ENCODE measurements at places on chromosomes 1 and 21. TPM values are rescaled to one million over a fixed set of nuclear protein-coding genes. Genes with fewer than 3 reads are reported as not detected.

S100A14 gene
- 252 TPM for total RNA-seq

CYP4A11 gene
- total RNA-seq: not detected

RGSL1 gene
- total RNA-seq: not detected

UTS2 gene
- 3.0 TPM for total RNA-seq

APOBEC4 gene
- total RNA-seq: not detected

CFAP141 gene
- total RNA-seq: not detected

TMEM51 gene
- total RNA-seq: 16.6 TPM

FBXO2 gene
- 81.1 TPM for total RNA-seq

LRRC71 gene
- not detected for total RNA-seq

UMODL1 gene
- total RNA-seq: not detected

- no peak overlapping the region for H3K4me3 ChIP-seq
- H3K27ac ChIP-seq: no peak overlapping the region
- H3K36me3 ChIP-seq: no peaks in the 10 kb centered on the region
- no peak for DNase-seq
- H3K4me1 ChIP-seq: peaks cover 17% of the 10 kb centered on the region
- H3K27me3 ChIP-seq: no peaks in the 10 kb centered on the region
Observed at GRCh38 chr1:16326833-16327404, 25.4 kb downstream of the FBXO42 start.

GRCh38 chr1:246624091-246624490, 57.8 kb downstream of the CNST start:
- H3K36me3 ChIP-seq: no peaks in the 10 kb centered on the region
- H3K27me3 ChIP-seq: no peaks in the 10 kb centered on the region
- H3K4me3 ChIP-seq: no peak overlapping the region
- DNase-seq: no peak
- no peaks in the 10 kb centered on the region for H3K4me1 ChIP-seq
- no peak overlapping the region for H3K27ac ChIP-seq

- H3K4me3 ChIP-seq: no peak overlapping the region
- peaks cover 14% of the 10 kb centered on the region for H3K4me1 ChIP-seq
- no peak overlapping the region for H3K27ac ChIP-seq
- DNase-seq: no peak
Observed at GRCh38 chr1:114585231-114585630, 3.8 kb upstream of the BCAS2 start.

DNA sequence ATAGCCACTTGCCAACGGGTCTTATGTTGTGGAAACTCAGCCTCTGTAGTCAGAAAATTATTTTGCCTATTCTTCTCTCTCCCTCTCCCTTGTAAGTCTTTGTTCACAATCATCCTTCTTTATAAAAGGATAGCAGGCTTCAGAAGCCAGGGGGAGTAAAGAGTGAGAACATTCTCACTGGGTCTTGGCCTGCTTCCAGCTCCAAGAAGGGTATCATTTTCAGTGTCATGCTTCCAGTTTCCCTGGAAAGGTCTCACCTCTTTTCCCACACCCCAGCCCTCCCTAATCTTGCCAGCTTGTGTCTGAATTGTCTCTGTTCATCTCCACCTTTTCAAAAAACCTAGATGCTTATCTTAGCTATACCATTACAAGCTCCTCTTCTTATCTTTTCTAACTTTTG, 346.2 kb upstream of the LRRC7 start:
- no peak overlapping the region for H3K27ac ChIP-seq
- H3K27me3 ChIP-seq: peaks cover 7% of the 10 kb centered on the region
- no peaks in the 10 kb centered on the region for H3K4me1 ChIP-seq
- H3K4me3 ChIP-seq: no peak overlapping the region

GRCh38 chr1:197472141-197472540, 204.1 kb downstream of the CRB1 start:
- DNase-seq: no peak
- H3K4me1 ChIP-seq: no peaks in the 10 kb centered on the region
- H3K27ac ChIP-seq: no peak overlapping the region

DNA sequence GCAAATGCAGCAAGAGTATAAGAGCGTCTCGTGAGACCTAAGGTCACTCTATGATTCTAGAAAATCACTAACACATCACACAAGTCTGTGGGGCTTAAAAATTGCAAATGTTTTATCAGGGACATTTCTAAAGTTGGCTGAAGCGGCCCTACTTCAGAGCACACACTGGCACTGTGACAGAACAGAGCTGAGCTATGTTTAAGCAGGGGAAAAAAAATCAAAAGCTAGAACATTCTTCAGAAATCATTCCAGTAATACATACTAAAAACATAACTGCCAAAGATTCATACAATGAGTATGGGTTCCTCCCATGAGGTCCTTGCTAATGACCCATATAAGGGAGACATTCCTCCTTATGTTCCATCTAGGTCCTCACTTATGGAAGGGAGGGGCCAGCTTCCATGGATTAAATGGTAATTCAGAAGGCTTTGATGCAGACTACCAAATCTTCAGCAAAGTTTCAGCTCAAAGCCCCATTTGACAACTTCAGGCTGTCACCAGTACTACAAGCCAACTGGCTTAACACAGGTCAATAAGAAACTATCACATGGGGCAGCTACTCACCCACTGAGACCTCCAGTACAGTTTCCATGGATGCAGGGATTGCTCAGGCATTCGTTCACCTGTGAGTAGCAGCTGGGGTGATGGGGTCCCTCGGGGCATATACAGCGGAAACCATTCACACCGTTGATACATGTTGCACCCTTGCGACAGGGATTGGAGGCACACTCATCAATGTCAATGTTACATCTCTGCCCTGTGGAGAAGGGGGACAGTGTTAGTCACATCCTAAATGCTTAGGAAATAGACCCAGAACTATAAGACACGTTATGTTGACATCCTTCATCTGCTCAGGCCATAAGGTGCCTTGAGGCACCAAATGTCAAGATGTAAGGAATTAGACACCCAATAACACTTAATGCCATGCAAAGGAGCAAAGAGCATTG, 58.4 kb upstream of the ADAM30 start:
- H3K4me3 ChIP-seq: no peak overlapping the region
- no peaks in the 10 kb centered on the region for H3K4me1 ChIP-seq
- H3K27me3 ChIP-seq: no peaks in the 10 kb centered on the region

GRCh38 chr1:184242507-184242943, 144.3 kb upstream of the C1orf21 start:
- DNase-seq: no peak
- H3K4me3 ChIP-seq: no peak overlapping the region
- H3K36me3 ChIP-seq: no peaks in the 10 kb centered on the region
- no peaks in the 10 kb centered on the region for H3K27me3 ChIP-seq
- no peak overlapping the region for H3K27ac ChIP-seq

GRCh38 chr1:221913351-221913892, 171.5 kb upstream of the DUSP10 start:
- H3K27me3 ChIP-seq: no peaks in the 10 kb centered on the region
- no peak overlapping the region for H3K27ac ChIP-seq
- DNase-seq: no peak
- H3K4me1 ChIP-seq: no peaks in the 10 kb centered on the region
- H3K36me3 ChIP-seq: no peaks in the 10 kb centered on the region

GRCh38 chr1:84939151-84939550, 46.1 kb upstream of the LPAR3 start:
- H3K4me1 ChIP-seq: no peaks in the 10 kb centered on the region
- no peak overlapping the region for H3K27ac ChIP-seq
- no peak overlapping the region for H3K4me3 ChIP-seq
- H3K27me3 ChIP-seq: no peaks in the 10 kb centered on the region
- no peak for DNase-seq
- no peaks in the 10 kb centered on the region for H3K36me3 ChIP-seq

DNA sequence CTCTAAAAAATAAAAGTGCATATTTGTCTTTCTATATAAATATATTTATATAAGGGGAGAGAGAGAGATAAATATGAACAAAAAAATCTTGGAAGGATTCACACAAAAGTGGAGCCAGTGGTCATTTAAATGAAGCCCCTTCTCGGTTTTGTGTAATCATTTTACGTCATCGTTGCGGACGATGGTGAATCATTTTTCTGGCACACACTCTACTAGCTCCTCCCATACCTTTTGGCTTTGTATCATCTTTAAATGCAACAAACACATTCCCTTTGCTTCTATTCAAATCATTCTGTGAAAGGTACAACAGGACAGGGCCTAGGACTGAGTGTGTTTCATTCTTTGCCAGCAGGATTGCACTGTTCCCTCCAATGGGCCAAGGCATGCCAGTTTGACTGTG, 186.8 kb downstream of the TGFB2 start:
- H3K27ac ChIP-seq: no peak overlapping the region
- peaks cover 4% of the 10 kb centered on the region for H3K4me1 ChIP-seq
- DNase-seq: no peak
- H3K27me3 ChIP-seq: no peaks in the 10 kb centered on the region
- no peaks in the 10 kb centered on the region for H3K36me3 ChIP-seq

DNA sequence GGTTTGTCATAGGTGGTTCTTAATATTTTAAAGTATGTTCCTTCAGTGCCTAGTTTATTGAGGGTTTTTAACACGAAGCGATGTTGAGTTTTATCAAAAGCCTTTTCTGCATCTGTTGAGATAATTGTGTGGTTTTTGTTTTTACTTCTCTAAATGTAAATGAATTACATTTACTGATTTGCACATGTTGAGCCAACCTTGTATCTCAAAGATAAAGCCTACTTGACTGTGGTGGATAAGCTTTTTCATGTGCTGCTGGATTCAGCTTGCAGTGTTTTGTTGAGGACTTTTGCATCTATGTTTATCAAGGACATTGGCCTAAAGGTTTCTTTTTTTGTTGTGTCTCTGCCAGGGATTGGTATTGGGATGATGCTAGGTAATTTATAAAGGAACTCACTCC, 142.5 kb downstream of the PRDM2 start:
- no peaks in the 10 kb centered on the region for H3K4me1 ChIP-seq
- no peaks in the 10 kb centered on the region for H3K36me3 ChIP-seq
- H3K27ac ChIP-seq: no peak overlapping the region
- H3K27me3 ChIP-seq: peaks cover 4% of the 10 kb centered on the region
- no peak for DNase-seq

DNA sequence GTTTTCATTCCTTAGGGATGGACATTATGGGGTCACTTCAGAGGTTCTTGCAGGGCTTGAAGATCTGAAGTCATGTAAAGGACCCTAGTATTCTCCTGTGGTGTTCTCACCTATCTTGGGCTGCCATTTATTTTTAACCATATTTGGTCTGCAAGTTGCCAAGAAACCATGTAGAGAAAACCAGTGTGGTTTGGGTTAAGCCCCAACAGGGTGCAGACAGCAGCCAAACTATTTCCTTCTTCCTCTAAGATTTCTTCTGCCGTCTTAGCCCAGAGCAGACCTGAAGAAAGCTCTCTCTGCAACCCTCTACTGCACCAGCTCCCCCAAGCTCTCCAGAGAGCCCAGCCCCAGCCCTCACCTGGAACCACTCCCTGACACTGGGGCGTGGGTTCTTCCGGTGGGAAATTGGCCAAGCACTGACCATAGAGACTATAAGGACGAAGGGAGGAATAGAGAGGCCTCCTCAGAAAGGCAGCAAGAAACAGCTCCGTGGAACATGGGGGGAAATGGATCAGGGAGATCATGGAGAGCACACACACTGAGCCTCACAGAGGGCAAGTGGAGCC, 136.6 kb downstream of the SYF2 start:
- no peak overlapping the region for H3K27ac ChIP-seq
- H3K36me3 ChIP-seq: no peaks in the 10 kb centered on the region

- no peak overlapping the region for H3K4me3 ChIP-seq
- H3K27ac ChIP-seq: peak overlapping the region; percentile 51
- H3K36me3 ChIP-seq: no peaks in the 10 kb centered on the region
- peaks cover 46% of the 10 kb centered on the region for H3K4me1 ChIP-seq
- H3K27me3 ChIP-seq: no peaks in the 10 kb centered on the region
- no peak for DNase-seq
Observed at GRCh38 chr1:173043253-173043652, 7.5 kb downstream of the TNFSF18 start.

DNA sequence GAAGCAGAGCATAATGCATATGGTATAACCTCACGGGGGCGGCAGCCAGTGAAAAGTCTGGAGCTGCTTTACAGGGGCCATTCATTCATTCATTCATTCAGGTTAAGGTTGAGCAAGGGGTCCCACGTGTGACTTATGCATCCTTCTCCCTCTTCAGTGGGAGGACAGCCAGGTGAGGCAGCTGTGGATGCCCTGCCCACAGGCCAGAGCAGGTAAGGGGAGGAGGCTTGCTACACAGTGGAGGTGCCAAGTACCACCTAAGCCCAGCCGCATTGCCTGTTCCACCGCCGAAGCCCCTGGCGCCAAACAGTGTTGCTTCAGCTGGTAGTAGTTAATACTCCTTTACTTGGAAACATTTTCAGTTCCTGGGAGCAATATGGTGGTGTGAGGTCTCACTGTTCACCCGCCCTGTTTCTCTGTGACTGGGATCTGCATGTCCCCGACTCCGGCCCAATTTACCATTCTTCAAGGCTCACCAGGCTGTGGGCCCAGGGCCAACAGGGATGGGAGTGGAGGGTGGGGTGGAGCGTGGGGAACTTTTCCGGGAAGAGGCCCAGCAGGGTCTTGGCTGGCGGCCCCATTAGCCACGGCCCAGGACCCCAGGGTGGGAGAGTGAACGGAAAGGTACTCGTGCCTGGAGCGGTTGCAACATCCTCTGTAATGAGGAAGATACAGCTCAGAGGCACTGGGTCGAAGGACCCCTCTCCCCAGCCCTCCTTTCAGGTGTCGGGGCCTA, 722 bp upstream of the PODN start:
- no peaks in the 10 kb centered on the region for H3K4me1 ChIP-seq
- no peak overlapping the region for H3K4me3 ChIP-seq
- DNase-seq: no peak
- H3K27me3 ChIP-seq: no peaks in the 10 kb centered on the region

- no peak overlapping the region for H3K27ac ChIP-seq
- no peak overlapping the region for H3K4me3 ChIP-seq
- peaks cover 14% of the 10 kb centered on the region for H3K4me1 ChIP-seq
- DNase-seq: no peak
Observed at GRCh38 chr1:230701434-230701833, 12.5 kb downstream of the AGT start.

- no peaks in the 10 kb centered on the region for H3K36me3 ChIP-seq
- H3K27me3 ChIP-seq: no peaks in the 10 kb centered on the region
- no peak overlapping the region for H3K27ac ChIP-seq
- no peak overlapping the region for H3K4me3 ChIP-seq
- H3K4me1 ChIP-seq: no peaks in the 10 kb centered on the region
Observed at GRCh38 chr1:216665406-216665805, 57.8 kb downstream of the ESRRG start.

GRCh38 chr1:225428881-225429455, 1.1 kb upstream of the LBR start:
- peak overlapping the region; percentile 58 for H3K4me3 ChIP-seq
- peaks cover 38% of the 10 kb centered on the region for H3K4me1 ChIP-seq
- no peak for DNase-seq
- no peaks in the 10 kb centered on the region for H3K36me3 ChIP-seq
- H3K27me3 ChIP-seq: no peaks in the 10 kb centered on the region

All from HCT116 (cell line).